Colonic mucosa (tissue), 4 donors: ENCODE measurements at places on chromosomes 7 and 10.
A peak's percentile ranks its signal among the peaks of the same experiment; 100 is the strongest.

DNA sequence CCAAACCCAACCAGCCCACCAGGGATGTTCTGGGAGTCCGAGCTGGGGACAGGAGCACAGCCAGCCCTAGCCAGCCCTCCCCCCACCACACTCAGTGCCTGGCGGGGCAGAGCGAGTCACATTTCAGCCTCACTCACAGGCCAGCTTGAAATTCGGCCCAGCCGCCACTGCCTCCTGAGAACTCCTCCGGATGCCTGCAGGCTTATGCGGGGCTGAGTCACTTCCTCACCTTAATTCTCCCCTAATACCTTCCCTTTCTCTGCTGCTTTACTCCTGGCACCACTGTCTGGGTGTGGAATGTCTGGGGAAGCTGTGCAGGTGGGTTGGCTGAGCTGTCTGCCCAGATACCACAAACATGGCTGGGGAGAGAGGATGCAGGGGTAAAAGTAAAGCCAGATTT, 22.6 kb upstream of the DLG5 start:
- no peak for DNase-seq

GRCh38 chr10:42475168-42476098, 162.9 kb downstream of the ZNF33B start:
- no peak for DNase-seq

DNA sequence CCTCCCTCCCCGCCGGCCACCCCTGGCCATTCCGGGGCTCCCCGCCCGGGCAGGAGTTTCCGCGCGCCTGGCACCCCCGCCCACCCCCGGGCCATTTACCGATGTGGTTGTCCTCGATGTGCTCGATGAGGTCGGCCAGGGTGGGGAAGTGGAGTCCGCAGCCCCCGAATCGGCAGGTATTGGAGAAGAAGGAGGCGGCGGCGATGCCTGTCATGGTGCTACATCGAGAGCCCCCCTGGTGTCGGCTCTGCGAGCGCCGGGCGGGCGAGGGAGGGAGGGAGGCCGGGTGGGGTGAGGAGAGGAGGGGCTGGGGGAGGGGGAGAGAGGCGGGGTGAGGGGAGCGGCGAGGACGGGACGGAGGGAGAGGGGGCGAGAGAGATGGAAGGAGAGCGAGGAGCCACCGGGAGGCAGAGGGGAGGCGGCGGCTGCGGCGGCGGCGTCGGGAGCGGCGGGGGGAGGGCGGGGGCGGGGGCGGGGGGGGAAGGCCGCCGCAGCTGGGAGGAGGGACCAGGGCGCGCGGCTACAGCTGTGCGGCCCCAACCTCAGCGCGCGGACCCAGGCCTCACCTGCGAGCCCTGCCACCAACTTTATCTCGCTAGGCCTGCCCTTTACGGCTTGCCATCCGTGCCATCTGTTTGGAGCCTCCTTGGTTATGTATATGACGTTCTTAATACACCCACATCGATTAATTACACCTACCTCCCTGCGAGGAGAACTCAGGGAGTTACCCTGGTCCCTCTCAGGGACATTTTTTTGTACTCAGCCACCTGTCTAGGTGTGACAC, at the start of gene JAZF1:
JAZF1 (minus strand) TSS at position 432 of the 784 bp plus-strand sequence.
- peak; percentile 45 for DNase-seq

DNA sequence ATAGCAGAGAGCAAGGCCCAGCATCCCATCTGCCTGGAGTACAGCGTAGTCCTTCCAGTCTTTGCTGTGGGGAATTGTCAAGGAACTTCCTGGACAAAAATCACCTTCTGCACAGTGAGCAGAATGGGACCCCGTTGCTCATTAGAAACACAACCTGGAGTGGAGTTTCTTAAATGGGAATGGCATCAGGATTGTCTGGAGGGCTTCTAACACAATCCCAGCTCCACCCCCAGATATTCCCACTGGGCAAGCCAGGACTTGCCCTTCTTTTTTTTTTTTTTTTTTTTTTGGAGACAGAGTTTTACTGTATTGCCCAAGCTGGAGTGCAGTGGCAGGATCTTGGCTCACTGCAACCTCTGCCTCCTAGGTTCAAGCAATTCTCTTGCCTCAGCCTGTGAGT, 356.4 kb downstream of the GALNT17 start:
- DNase-seq: no peak

GRCh38 chr7:7773334-7774309, 55.2 kb upstream of the RPA3 start:
- no peak for DNase-seq

- DNase-seq: no peak
These were observed 8.6 kb downstream of the BTBD16 start for GRCh38 chr10:122279725-122280141.

DNA sequence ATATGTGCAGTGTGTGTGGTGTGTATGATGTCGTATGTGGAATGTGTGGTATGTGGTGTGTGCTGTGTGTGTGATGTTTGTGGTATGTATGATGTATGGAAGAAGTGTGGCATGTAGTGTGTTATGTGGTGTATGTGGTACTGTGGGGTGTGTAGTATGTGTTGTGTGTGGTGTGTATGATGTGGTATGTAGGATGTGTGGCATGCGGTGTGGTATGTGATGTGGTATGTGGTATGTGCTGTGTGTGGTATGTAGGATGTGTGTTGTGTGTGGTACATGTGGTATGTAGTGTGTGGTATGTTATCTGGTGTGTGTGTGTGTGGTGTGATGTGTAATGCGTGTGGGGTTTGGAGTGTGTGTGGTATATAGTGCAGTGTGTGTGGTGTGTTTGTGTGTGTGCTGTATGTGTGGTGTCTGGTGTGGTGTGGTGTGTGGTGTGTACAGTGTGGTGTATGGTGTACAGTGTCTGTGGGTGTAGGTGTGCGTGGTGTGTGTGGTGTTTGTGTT, 129.6 kb downstream of the ATP6V0E2 start:
- DNase-seq: no peak

DNA sequence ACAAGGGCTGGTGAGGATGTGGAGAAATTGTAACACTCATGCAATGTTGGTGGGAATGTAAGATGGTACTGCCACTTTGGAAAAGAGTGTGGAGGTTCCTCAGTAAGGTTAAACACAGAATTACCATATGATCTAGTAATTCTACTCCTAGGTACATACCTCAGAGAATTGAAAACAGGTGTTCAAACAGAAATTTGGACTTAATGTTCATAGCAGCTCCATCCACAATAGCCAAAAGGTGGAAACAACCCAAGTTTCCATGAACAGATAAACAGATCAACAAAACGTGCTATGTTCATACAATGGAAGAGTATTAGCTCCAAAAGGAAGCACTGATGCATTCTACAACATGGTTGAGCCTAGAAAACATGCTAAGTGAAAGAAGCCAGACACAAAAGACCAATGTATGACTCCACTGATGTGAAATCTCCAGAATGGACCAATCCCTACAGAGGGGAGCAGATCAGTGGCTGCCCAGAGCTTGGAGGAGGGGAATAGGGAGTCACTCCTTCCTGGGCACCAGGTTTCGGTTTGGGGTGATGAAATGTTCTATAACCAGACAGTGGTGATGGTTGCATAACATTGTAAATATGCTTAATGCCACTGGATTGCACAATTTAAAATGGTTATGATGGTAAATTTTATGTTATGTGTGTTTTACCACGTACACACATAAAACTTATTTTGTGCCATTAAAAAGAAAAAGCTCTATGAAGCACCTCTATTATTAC, 5.7 kb upstream of the WDR86 start:
- no peak for DNase-seq

DNA sequence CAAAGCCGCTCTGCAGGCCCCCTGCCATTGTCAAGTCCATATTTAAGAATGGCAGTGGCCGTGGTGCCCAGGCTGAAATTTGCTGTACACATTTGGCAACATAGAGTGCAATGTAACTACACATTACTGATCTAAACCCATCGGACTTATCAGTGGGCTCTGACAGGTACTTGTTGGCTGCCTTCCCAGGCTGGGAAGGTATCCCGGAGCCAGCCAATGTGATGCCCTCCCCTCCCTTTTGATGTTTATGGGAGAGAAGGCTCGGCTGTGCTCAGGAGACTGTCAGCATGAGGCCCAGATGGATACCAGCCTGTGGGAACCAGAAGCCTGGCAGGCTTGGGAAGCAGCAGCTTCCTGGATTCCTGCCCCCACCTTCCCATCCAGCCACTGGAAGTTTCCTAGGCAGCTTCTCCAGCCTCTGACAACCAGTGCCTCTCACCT, 146.1 kb upstream of the TCF7L2 start:
- DNase-seq: peak; percentile 71
